Cerebellar nuclear complex (tissue), 1 donor: ENCODE measurements at places on chromosomes 1 and 21.

DNA sequence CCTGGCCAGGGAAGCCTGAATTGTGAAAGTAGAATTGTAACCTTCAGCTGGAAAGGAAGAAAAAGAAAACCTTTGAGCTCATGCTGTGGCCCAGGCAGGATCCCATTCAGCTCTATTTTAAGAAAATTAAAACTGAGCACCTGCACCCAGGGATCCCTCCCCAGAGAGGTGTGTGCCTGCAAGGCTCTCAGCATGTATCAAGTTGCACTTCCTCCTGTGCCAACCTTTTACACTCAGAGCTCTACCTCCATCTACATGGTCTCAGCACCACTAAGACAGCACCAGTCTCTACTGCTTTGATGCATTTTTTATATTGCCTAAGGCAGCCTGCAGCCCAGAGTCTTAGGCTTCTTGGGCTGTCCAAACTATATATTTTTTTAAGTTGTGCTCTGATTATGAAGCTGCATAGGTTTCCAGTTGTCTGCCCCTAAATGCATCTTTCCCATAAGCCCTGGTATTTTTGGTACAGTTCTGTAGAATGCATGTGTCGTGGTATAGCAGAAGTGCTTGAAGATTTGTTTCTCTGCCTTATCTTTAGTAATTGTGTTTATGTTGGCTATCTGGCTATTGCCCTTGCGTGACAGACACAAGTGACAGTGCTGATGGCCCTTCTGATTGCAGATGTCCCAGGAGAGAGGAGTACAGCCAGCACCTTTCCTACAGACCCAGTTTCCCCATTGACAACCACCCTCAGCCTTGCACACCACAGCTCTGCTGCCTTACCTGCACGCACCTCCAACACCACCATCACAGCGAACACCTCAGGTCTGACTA lies 63.1 kb downstream of the PTPRC start:
- no peak for DNase-seq

- DNase-seq, result no peak
Measured at GRCh38 chr1:4601941-4602340, 52.5 kb upstream of the AJAP1 start.

DNA sequence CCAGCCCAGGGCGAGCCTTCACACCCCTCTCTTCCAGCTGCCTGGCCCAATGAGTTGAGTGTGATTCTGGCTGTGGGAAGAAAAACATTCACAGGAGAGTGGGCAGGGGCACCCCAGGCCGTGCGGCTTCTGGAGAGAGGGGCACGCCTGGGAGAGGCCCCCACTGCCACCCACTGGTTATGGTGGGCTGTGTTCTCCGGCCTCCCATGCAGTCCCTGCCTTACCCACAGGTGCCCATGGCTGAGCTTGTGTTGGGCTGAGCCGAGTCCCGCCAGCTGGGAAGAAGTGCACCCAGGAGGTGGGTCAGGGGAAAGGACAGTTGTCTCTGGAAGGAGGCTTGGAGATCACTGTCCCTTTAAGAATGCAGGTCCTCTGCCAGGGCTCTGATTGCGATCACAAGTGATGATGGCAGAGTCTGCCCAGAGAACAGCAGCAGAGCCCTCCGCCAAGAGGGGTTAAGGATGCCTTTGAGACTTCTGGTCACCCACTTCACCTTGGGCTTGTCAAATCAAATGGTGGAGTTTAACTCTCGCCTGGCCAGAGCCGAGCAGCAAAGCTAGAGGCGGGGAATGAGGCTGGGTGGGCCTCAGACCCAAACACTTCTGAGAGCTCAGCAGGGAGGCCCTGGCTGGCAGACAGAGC lies 124.7 kb upstream of the ARHGEF16 start:
- no peak for DNase-seq

DNA sequence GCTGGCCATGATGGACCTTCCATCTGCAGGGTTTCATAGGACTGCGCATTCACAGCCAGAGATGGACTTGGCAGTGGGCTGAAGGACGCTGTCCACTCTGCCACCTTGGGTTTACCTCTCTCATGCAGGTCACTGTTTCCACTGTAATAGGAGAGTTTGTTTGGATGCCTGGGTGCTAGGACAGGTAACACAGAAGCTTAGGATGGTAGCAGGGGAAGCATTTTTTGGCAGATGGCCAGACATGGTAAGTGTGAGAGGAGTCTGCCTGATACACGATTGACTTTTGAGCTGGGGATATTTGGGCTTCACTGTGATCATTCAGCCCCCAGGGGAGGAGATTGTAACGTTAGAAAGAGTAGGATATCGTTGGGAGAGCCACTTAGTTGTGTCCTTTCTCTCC lies 11.8 kb downstream of the PSEN2 start:
- no peak for DNase-seq

DNA sequence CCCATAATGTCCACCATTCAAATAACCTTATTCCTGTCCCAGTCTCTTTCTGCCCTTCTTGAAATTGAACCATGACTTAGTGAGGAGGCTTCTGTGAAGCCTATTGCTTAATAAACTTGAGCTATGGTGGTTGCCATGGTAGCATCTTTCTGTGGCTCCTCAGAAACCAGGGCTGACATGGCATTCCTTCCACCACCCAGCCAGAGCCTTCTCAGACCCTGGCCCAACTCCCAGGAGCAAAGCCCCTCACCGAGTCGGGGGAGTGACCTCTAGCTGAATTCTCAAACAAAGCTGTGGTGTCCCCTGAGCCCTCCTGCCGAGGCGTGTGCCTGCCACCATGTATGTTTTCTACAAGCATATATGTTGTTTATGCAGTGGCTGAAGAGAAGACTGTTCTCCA lies 259.1 kb downstream of the CACNA1E start:
- DNase-seq, result no peak

DNA sequence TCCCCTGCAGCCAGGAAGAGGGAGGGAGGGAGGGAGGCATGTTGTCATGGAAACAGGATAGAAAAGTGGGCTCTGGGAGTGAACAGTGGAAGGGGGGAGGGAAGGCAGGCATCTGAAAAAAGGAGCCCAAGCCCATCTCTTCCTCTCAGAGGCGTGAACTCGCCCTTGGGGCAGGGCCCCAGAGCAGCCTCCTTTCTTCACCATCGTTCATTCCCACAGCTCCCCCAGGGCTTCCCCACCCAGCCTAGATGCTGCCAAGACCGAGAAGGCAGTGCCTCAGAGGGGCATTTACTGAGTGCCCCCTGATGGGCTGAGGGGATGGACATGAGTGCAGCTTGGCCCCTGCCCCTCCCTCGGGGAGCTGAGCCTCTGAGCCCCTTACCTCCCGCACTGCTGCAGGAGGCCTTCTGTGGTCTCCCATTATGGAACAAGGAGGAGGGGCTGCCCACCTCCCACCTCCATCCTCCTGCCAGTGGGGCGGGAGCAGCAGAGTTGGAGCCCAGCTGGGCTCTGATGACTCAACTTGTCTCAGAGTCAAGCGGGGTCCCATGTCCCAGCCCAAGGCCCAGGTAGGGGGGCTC lies 39.1 kb upstream of the KIF21B start:
- no peak for DNase-seq

DNA sequence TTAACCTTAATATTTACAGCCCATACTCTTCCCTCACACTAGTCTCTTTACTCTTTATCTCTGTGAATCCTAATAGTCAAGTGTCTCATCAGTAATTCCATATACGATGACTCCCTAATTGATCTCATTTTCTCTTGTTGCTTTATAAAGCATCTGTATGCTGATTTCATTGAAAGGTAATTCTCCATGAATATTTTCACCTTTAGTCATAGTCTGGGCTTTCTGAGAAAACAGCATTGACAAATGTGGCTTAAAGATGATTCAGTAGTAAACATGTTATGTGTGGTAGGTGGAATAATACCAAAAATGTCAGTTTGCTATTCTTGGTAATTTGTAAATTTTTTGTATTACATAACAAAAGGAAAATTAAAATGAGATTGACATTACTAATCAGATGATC lies 1176.5 kb downstream of the NCAM2 start:
- no peak for DNase-seq
